ENCODE measurements at places on chromosomes 4 and X.

DNA sequence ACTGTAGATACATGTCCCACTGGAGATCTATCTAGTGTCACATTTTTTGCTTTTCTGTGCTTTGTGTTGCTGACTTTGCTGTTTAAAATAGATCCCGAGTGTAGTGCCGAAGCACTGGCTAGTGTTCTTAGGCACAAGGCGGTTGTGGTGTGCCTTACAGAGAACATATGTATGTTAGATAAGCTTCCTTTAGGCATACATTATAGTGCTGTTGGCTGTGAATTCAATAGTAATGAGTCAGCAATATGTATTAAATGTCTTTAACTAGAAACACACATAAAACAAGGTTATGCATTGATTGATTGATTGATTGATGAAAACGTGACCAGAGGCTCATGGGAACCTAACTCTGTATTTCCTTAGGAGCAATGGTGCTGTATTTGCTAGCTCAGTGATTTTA is 56.2 kb downstream of the COX7B2 start:
- H3K27me3 ChIP-seq, result no peaks in the 10 kb centered on the region
- H3K4me3 ChIP-seq, result no peak overlapping the region
- no peaks in the 10 kb centered on the region for H3K36me3 ChIP-seq
- H3K4me1 ChIP-seq, result no peaks in the 10 kb centered on the region
- H3K27ac ChIP-seq, result no peak overlapping the region

DNA sequence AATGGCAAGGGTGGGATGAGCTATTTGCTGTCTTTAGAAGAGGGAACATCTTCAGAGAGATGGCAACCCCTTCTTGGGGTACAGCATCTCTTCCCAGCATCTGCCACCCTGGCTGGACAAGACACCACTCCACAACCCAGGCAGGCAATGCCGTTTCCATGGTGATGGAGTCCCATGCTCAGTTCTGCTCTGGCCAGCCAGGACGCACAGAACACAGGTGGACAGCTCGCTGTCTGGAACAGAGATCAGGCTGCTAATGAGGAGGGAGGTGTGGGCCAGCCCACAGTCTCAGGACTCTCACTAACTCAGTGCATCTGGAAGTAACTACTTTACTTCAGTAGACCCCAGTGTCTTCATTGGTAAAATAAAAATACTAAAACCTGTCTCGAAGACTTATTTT is 321.0 kb upstream of the CPEB2 start:
- no peaks in the 10 kb centered on the region for H3K36me3 ChIP-seq
- no peak overlapping the region for H3K4me3 ChIP-seq
- H3K27ac ChIP-seq, result no peak overlapping the region
- no peaks in the 10 kb centered on the region for H3K4me1 ChIP-seq
- no peak for DNase-seq

GRCh38 chrX:3362956-3363355 is 16.5 kb upstream of the MXRA5 start:
- H3K36me3 ChIP-seq, result no peaks in the 10 kb centered on the region
- no peak for DNase-seq
- H3K4me1 ChIP-seq, result no peaks in the 10 kb centered on the region
- no peaks in the 10 kb centered on the region for H3K27me3 ChIP-seq
- no peak overlapping the region for H3K27ac ChIP-seq
- no peak overlapping the region for H3K4me3 ChIP-seq

DNA sequence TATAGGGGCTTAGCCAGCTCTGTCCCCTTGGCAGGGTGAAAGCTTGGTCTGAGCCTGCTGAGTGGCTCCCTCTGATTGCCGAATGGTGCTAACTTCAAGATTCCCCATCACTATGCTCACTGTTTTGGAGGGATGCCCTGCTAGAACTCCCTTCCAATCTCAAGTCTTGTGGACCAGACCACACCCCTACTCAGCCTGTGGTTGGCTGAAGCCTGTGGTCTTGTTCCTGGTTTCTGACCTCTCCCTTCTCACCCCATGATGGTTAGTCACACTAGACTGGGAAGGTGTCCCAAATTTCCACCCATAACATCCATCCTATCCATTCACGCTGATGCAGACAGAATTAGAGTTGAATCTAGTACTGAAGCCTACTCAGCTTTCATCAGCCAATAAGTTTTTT is 184.7 kb upstream of the NDP start:
- no peak overlapping the region for H3K4me3 ChIP-seq
- H3K4me1 ChIP-seq, result no peaks in the 10 kb centered on the region
- H3K27me3 ChIP-seq, result no peaks in the 10 kb centered on the region

DNA sequence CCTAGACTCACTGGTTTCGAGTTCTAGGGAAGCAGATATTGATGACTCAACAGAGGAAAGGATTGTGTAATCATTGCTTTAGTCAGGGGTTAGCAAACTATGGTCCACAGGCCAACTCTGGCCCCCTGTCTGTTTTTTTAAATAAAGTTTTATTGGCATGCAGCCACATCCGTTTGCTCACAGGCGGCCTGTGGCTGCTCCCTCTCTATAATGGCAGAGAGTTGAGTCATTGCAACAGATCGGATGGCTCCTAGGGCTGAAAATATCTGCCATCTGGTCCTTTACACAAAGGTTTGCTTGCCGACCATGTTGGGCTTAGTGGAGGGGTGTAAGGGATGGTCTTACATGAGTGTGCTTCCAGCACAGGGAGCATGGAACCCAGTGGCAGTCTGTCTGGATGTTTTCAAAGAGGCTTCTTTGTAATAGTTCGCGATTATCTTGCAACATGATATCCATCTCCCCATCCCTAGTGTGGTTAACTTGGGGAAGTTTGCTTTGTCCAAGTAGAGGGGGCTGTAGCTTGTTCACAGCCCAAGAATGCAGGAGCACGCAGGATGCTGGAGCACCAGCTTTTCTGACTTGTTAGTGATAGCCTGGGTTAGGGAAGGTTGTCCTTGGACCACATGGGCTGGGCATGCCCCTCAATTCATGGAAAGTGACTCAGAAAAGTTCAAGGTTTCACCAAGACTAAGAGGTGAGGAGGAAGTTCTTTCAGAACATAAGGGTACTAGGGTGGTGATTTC is 59.3 kb upstream of the CLDN34 start:
- H3K27ac ChIP-seq, result no peak overlapping the region
- H3K36me3 ChIP-seq, result no peaks in the 10 kb centered on the region
- no peaks in the 10 kb centered on the region for H3K27me3 ChIP-seq
- DNase-seq, result no peak
